ENCODE measurements at places on chromosomes 5 and 9. TPM values are rescaled to one million over a fixed set of nuclear protein-coding genes. Genes with fewer than 3 reads are reported as not detected.

POLR3G gene
- total RNA-seq: 6.0 TPM

- DNase-seq: no peak
Observed at GRCh38 chr5:1295650-1296037, 776 bp upstream of the TERT start.

DNA sequence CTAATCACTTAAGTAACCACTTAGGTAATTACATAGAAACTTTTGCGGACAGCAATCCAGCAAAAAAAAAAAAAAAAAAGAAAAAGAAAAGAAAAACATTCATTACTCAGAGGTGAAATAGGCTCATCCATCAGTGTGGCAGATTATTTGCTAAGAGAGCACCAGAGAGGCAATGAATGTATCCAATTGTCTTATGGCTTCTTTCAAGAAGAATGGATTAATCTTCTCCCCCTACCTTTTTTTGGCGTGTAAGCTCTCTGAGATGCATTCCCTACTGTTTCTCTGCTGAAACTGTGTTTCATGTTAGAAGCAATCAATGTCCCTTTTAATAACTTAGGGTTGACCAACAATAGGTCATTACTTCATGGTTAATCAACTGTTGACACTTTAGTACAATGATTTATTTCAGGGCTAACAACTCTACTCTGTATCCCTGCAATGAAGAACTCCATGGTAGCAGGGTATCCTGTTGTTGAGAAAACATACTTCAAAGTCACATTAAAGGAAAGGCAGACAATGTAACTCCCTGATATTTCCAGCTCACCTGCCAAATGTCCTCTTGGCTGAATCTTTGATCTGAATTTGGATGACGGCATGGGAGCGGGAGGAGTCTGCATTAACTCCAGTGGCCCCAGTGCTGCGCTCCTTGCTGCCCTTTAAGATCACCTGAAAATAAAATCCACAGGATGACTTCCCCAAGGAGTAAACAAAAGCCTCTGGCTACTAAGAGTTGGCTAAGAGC is 57.6 kb downstream of the KIF24 start:
- no peak for DNase-seq

DNA sequence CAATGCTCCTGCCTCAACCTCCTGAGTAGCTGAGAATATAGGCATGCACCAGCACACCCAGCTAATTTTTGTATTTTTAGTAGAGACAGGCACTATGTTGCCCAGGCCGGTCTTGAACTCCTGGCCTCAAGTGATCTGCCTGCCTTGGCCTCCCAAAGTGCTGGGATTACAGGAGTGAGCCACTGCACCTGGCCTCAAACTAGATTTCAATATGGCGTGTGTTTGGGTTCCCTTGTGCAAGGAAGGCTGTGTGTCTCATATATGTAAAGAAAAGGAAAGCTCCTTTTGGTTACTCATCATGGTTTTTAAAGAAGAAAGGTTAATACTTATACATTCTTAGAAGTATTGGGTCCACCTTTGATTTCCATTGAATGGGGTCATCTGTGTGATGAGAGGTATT is 70.7 kb downstream of the ANKRD33B start:
- DNase-seq: no peak

NEURL1B gene
- 13.2 TPM for total RNA-seq

AMACR gene
- total RNA-seq: 8.6 TPM

GRCh38 chr9:5871785-5872184 is 18.9 kb upstream of the MLANA start:
- DNase-seq: no peak

GRCh38 chr5:43078956-43079355 is 38.8 kb upstream of the ANXA2R start:
- DNase-seq: no peak

CCNH gene
- 170 TPM for total RNA-seq

GRCh38 chr5:77024490-77024889 is 5.7 kb upstream of the AGGF1 start:
- no peak for DNase-seq

Measured in cerebellum (tissue), 4 donors.